ENCODE measurements at places on chromosomes 5 and 9. TPM values are rescaled to one million over a fixed set of nuclear protein-coding genes. Genes with fewer than 3 reads are reported as not detected.

Gene IL31RA
- total RNA-seq: 3.4 TPM

Gene LCN15
- total RNA-seq: not detected

Gene CBY3
- not detected for total RNA-seq

Gene FAM221B
- total RNA-seq: not detected

Gene MEIKIN
- not detected for total RNA-seq

Gene CCDC192
- total RNA-seq: not detected

Gene SAXO1
- total RNA-seq: not detected

Gene SLC36A2
- total RNA-seq: not detected

Gene ENTPD2
- total RNA-seq: 0.56 TPM

Gene IRGM
- not detected for total RNA-seq

DNA sequence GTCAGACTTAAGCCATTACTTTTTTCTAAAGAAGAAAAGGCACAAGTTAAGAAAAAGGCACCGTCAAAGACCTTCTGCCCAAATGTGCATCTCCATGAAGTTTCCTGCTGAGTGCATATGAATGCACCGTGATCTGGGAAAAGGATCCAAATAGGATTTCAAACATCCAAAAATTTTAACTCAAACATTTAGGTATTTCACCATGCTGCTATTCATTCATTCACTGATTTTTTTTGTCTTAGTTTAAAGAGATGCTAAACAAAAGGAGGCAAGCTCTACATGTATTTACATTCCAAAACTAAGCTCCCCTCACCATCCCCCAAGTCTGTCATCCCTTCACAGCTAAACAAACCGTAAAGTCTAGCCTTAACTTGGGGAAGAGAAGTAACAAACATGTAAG lies 291.9 kb downstream of the ARL15 start:
- DNase-seq: no peak

DNA sequence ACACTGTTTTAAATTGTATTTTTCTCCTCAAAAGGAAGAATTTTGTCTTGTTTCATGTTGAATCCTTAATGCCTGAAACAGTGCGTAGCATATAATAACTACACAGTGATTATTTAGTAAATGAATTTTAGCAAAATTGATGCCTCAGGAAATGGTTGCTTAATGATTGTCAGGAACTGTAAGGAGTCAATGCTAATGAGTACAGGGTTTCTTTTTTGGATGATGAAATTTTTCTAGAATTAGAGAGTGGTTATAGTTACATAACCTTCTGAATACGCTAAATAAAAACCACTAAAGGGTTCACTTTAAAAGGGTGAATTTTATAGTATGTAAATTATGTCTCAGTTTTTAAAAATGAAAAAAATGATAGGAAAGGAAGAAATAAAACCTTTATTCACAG lies 14.9 kb downstream of the FAM151B start:
- DNase-seq: no peak

- DNase-seq: no peak
Measured at GRCh38 chr5:115831163-115831768, 10.1 kb downstream of the ATG12 start.

- DNase-seq: no peak
Measured at GRCh38 chr5:76764374-76764773, 48.4 kb downstream of the F2R start.

DNA sequence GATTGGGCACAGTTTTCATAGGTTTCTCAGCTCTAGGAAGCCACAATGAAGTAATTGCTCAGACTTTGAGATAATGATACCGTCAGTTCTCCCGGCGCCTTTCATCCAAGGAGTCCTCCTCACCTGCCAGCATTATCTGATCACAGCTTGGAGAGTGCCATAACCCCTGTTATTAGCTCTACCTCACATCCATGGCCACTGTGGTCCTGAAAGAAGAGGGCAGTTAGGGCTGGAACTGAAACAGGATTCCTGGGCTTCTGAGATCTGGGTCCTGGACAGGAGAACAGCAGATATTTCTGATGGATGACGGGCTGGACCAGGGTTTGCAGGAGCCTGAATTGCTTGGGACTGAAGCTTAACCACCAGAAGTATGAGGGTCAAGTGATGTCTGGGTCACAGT lies 13.5 kb downstream of the RGS3 start:
- DNase-seq: no peak

DNA sequence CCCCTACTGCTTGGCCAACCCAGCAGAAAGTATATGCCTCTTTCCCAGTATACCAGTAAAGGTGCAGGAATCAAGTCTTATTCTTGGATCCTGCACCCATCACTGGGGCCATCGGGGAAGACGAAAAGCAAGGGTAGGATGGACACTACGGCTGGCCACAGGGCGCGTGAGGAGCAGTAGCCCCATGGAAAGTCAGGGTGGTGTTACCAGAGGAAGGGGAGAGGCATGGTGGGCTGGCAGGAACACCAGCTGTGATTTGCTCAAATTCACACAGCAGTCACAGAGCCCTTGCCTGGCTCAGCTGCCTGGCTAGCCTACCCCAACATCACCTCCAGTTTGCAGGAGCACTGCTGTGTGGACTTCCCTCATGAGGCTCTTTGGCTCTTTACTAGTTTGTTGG lies 34.5 kb upstream of the SAP30L start:
- DNase-seq: no peak

- no peak for DNase-seq
Measured at GRCh38 chr5:159458217-159458711, 128.0 kb upstream of the IL12B start.

GRCh38 chr5:42791151-42791550 lies 20.5 kb downstream of the SELENOP start:
- DNase-seq: no peak

- peak; percentile 30 for DNase-seq
Measured at GRCh38 chr5:73459366-73459765, 10.8 kb upstream of the FOXD1 start.

DNA sequence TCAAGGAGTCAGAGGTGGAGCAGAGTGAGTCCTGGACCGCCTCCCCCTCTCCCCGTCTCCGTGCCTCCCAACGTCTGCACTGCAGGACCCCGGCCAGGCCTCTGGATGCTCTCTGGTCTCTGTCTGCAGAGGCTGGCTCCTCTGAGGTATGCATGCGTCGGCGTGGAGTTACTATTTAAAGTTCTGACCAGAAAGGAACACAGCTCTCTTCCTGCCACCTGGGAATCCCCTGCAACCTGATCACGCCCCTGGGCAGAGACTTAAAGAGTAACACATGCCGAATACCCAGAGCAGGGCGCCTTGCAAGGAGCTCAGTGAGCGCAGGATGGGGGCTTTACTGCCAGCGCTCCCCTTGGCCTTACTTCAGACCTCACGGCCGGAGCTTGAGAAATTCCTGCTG lies 16.0 kb downstream of the ANXA6 start:
- no peak for DNase-seq

- DNase-seq: no peak
Measured at GRCh38 chr5:168216989-168217388, 74.5 kb upstream of the WWC1 start.

GRCh38 chr9:14080959-14081542 lies 232.9 kb downstream of the NFIB start:
- peak; percentile 87 for DNase-seq

DNA sequence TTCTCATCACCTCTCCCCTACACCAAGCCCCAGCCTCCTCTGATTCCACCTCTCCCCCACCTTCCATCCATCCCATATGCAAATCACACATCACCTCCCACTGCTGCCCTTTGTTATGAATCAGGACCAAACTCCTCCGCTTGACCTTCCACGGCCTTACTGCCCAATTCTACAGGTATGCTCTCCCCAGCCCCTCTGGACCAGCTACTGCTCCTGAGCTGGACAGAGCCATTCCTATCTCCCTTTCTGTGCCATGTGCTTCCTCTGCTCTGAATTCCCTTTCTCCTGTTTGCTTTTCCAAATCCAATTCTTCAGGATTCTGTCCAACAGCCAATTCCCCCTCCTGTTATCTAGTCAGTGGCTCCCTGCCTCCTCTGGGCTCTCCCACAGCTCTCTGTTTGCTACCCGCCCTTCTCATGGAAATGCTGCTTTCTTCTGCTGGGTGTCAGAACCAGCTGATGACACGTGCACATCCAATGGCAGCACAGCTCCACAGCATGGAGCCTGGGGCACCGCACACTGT lies 8.3 kb downstream of the FABP6 start:
- no peak for DNase-seq

DNA sequence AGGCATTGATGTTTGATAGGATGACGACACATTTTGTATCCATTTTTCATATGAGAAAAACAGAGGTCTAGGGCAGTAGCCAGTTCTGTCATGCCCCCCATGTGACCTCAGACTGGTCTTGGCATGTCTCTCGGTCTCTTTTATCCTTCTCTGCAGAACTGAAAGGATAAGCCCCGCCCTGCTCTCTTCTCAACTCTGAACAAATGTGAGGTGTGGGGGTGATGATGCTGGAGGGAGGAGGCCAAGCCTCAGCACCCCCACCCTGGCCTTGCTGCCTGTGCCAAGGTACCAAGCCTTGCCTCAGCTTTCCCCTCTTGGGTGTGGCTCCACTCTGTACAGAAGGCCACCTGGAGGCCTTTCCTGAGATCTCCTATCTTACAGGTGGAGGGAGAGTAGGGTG lies 19.5 kb upstream of the CRB2 start:
- DNase-seq: no peak

DNA sequence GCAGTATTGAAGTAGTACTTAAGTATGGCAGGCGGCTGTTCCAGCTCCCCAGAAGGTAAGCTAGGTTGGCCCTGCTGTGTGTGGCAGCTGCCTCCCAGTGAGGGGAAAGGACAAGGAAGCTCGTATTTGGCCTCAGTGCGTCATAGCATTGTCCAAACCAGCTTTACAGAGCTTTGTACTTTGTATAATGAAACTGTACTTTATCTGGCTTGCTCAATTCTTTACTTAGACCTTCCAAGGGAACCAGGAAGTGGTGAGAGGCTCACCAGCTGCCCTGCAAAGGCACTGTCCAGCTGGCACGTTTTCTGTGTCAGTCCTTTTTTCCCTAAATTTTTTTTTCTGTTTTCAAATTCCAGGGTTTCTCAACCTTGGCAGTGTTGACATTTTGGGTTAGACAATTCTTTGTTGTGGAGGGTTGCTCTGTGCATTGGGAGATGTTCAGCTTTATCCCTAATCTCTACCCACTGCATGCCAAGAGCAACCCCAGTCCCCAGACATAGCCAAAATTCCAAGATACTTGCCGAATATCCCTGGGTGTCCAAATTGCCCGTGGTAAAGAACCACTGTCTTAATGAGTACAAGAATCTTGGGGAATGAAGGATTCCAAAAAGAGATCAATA lies 474.5 kb downstream of the LRRC70 start:
- no peak for DNase-seq

DNA sequence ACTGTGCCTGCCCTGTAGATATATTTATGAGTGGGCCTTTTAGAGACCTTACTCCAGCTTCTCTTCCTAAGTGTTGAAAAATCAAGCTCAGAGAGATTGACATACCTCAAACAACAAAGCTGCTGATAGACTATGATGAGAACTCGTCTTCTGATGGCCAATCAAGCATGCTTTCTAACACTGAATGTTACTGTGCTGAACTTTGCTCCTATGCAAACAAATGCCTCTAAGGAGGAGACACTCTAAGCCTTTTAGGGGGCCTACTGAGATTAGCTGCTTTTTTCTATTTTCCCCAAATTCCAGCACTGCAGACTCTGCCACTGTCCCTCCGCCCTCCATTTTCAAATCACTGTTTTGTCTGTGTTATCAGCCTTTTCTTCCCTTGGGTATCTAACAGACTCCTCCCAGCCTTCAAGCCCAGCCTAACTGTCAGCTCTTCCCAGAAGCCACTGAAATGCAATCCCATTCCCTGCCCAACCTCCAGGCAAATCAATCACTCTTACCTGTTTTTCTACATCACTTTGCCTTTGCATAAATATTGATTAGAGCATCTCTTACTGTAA lies 39.5 kb downstream of the TXNDC8 start:
- DNase-seq: no peak

GRCh38 chr5:39178171-39178570 lies 41.2 kb downstream of the FYB1 start:
- DNase-seq: no peak

GRCh38 chr9:9747787-9748186 lies 865.0 kb downstream of the PTPRD start:
- DNase-seq: peak; percentile 13
